ENCODE measurements at places on chromosomes 12 and 14.

DNA sequence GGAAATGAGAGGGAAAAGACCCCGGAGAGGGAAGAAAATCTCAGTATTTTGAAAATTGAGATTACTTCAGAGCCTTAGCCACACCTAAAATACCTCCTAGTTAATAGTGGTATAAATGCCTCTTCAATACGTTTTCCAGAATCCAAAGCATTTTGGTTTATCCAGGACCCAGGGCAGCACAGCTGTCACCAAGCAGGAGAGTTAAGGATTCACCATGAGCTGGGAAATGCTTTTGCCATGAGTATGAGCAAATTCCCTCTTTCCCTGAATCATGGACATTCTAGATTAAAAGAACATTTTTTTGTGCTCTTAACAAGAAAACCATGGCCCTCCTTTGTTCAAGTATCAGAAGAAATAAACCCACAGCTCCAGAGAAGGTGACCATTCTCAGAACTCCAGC is 21.8 kb upstream of the RTRAF start:
- DNase-seq = no peak

GRCh38 chr12:5488626-5488955 is 56.7 kb downstream of the NTF3 start:
- DNase-seq = no peak

DNA sequence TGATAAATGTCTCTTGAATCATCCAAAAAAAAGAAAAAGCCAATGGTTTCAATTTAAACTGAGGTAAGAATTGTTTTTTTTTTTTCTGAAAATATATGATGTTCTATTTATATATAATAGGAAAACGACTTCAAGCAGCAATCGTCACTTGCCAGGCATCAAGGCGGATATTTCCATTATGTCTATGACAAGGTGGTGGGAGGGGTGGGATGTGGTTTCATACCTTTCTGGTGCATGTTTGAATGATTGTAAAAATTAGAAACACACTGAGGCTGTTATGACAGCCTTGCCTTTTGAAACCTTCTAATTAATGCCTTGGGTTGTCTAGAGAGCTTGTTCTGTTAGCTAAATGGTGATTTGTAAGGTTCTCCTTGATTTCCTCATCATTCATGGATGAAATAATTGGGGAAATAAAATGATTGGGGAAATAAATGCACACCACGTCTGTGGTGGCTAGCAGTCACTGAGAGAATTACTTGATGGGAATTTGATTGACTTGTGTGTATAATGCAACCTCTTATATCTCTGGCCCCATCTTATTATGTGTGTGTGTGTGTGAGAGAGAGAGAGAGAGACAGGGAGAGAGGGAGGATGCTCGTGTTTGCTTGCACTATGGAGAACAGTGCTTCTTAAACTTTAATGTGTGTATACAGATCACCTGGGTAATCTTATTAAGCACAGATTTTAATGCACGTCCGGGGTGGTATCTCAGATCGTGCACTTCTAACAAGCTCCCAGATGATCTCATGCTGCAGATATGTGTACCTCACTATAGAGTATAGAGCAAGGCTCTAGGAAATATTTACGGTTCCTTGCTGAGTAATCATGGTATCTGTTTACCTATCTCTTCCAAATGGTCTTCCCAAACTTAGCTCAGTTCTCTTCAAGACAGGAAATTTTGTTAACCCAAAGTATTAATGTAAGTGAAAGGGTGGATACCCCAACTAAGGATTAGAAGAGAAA is 502.6 kb downstream of the DIO2 start:
- no peak for DNase-seq

GRCh38 chr14:94158239-94158883 is 15.8 kb upstream of the PPP4R4 start:
- no peak for DNase-seq

DNA sequence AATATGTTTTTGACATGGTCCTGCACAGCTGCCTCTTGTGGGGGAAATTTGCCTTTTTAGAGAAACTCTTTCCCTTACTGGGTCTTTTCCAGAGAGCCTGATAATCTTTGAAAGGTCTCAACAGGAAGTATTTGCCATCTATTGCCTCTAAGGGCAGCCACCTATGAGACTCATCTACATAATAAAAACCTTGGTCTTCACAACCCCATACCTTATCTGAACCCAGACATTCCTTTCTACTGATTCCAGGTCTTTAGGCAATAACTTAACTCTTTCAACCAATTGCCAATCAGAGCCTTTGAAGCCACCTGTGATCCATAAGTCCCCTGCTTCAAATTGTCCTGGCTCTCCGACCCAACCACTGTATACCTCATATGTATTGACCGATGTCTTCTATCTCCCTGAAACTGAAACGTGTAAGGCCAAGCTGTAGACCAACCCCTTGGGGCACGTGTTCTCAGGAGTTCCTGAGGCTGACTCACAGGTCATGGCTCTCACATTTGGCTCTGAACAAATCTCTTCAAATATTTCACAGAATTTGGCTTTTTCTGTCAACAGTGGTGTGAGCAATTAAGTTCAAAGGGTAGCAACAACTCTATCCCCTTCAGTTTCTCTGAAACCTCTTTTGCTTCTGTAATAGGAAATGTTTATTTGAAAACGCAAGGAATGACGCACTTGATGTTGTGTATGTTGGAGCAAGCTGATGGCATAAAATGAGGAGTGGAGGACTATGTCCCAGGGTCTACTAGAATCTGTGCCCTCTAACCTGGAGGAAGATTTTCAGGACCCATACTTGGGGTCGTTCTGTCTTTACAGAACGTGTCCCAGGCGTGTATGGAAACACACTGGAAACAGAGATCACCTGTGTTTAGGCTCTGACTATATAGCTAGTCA is 49.2 kb upstream of the EIF5 start:
- DNase-seq = no peak
